ENCODE measurements at places on chromosomes 12 and 14.

GRCh38 chr12:115249671-115250278 lies 565.8 kb upstream of the TBX3 start:
- DNase-seq = no peak

GRCh38 chr12:103884316-103884715 lies 43.3 kb upstream of the NT5DC3 start:
- no peak for DNase-seq

DNA sequence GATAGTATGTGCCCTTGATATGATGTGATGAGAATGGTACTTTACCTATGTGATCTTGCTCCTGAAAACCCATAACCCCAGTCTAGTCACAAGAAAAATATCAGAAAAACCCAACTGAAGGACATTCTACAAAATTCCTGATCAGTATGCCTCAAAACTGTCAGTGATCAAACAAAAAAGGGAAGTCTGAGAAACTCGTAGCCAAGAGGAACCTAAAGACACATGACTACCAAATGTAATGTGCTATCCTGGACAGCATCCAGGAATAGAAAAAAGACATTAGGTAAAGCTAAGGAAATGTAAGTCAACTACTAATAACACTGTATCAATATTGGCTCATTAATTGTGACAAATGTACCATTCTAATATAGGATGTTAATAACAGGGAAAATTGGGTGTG lies 4.1 kb upstream of the WIF1 start:
- DNase-seq = no peak

DNA sequence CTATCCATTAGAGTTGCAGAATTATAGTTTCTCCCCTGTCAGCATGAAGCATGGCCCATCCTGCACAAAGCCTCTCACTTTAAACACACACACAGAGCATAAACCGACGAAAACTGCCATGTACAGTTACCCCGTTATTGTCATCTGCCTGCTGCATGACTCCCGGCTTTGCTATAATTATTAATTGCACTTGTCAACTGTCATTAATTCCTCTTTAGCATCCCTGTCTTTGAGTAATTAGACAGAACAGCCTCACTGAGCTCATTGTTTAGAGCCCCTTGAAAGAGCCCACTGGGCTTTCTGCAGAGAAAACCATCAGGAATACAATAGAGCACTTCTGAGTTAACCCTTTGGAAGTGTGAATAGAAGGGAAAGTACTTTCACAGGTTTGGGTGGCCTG lies 307.2 kb upstream of the SOX5 start:
- peak; percentile 29 for DNase-seq

DNA sequence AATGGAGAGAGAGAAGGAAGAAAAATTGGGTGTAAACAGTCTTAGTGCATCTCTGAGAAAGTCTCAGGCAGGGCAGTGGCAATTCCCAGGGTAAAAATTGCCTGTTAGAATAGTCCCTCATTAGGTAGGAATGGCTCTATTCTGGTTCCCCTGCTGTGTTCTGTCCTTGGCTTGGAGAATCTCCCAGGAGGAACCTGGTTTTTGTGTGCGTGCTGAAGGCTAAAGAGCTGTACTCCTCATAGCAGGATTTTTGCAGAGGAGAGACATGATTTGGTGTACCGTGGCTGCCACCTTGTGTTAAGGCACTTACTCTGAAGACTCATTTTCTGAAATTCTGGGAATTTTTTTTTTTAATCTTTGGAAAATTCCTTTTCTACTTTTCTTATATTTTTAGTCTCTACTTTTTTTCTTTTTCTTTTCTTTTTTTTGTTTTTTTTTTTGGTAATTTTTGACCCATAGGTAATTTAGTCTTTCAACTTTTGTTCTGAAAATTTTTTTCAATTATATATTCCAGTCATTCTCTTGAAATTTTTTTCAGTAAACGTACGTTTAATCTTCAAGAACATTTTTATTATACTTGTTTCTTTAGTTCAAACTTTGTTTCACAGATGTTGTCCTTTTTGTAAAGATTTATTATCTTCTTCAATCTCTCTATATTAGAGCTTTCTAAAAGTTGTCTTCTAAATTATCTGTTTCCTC lies 63.8 kb downstream of the FBXO33 start:
- peak; percentile 82 for DNase-seq

DNA sequence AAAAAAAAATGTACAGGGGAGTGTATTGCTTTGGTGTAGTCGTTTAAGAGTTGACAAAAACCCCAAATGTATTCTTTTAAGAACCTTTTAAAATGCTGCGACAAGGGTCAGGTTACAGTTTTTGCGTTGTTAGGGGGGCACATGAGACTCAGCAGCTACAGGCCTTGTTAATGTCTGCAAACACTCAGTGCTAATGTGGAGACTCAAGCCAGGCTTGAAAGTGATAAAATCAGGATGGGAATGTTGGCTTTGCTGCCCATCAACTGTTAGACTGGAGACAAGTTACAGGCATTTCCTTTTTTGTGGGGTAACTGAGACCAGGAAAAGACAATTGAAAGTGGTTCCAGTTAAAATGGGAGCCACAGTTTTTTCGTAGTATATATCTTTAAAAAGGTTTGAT lies 84.8 kb downstream of the PRKCH start:
- DNase-seq = peak; percentile 57

- DNase-seq = no peak
These were observed 6.4 kb upstream of the NTN4 start for GRCh38 chr12:95796982-95797289.

GRCh38 chr12:56143217-56143616 lies 9.2 kb upstream of the MYL6B start:
- no peak for DNase-seq

DNA sequence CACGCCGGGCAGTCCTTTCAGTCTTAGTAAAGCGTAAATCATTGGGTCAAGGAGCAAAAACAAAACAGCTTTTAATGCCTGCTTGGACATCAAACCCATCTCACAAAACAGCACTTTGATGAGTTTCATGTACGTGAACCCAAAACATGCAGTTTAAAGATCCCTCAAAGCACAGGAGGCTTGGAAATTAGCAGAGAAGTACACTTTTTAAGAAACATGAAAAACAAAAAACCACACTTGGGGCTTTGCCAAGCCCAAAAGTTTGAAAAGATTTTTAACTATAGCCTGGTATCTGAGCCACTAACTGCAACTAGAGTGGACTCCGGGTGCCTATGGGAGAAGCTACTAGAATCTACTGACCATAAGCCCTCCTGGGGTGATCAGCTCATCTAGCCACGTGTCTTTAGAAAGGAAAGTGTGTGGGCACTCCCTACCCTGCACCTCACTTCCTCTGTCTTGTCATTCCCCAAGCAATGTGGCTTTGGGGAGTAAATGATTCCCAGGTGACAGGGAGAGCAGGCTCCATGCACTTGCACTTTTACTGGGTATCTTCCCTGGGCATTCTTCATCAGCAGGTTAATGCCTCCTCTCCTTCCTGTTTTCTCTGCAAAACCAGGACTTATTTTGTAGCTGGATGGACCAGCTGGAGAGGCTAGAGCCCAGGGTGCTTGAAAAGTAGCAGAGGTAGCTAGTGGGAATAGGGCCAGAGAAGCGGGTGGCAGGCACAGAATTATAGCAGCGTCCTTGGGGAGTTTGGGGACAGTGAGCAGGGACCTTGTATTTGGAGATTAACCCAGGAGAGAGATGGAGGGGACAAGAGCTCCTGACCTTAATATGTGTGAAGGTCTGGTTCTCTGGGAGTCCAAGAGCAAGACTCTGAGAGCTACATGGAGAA lies 339.3 kb downstream of the BCL11B start:
- no peak for DNase-seq

DNA sequence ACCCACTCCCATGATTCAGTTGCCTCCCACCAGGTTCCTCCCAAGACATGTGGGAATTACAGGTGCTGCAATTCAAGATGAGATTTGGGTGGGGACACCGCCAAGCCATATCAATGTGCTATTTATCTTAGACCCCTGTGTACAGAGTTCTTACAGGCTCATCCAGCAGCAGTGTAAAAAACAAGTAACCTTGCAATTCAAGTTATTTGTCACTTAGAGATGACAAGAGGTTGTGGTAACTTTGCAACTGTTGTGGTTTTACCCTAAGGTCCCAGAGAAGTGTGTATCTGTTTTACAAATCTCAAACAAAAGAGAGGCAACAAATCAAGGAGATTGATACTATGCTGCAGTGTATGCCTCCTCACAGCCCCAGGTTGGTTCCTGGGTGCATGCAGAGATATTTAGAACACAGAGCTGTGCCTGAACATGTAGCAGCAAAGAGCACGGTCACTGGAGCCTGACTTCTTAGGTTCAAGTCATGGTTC lies 11.5 kb upstream of the HELB start:
- no peak for DNase-seq

DNA sequence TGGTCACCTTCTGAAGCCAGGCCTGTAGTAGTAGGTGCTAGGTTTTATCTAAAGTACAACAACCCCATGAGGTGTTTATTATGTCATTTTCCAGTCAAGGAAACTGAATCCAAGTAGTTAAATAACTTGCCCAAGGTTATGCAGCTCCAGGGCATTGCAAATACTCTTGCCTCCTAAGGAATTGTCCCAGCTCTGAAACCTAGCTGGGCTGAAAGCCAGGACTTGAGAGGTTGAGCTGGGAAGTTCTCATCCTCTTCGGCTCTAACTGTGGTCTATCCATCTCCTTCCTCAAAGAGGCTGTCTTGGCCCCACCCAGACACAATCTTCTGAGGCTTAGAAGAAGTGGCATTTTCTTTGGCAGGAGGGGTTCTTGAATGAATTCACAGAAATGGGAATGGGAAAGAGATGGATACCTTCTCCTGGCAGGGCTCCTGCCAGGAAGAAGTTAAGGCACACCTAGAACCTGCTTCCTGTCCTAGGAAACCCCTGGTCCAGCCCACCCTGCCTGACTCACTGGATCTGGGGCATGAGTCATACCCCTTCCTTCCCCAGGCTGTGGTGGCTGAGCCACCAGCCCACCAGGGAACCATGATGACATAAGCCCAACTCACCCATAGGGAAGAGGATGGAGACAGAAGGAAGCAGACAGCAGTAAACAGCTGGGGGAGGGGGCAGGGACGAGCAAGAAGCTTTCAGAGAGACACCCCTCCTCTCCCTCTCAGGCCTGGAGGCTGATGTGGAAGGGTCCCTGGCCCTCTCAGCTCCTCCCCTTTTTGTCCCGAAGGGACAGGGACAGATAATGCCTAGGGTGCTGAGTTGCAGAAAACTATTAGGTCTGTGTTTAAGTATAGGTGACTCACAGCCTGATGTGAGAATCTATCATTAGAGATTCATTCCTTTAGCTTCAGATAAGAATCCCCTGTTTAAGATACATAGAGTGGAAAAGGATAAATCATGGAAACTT lies 2.1 kb upstream of the PLEK2 start:
- peak; percentile 88 for DNase-seq

DNA sequence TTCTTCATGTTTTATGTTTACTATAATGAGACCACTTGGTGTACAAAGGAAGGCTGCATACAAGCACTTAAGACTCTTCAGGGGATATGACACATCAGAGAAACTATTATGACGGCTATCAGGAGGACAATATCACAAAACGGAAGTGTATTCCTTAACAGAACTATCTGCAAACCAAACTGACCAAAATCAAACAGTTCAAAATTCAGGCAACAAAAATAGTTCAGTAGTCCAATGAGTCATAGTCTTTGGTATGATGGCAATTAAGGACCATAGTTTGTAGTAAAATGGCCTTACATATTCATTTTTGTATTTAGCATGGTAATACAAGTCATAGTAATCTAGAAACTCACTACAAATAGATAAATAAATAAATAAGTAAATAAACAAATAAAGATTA lies 1638.7 kb upstream of the SEL1L start:
- DNase-seq = no peak

DNA sequence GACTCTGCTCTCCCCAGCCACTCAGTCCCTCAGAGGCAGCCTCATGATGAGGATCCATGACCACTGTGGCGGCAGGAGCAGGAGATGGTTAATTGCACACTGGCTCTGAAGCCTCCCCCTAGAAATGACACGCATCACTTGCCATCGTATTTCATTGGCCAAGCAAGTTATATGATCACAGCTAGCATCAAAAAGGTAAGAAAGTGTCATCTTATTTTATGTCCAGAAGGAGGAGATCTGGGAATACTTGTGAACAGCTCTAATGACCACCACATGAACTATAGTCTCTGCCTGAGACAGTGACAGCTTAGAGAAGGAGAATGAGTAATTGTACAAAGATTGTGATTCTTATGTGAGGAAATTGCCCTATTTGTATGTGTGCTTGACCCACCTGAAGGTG lies 363.4 kb downstream of the NUAK1 start:
- no peak for DNase-seq
